ENCODE measurements at places on chromosomes 3 and 15.

- DNase-seq = no peak
Observed at GRCh38 chr15:88990185-88990679, 77.1 kb upstream of the MFGE8 start.

DNA sequence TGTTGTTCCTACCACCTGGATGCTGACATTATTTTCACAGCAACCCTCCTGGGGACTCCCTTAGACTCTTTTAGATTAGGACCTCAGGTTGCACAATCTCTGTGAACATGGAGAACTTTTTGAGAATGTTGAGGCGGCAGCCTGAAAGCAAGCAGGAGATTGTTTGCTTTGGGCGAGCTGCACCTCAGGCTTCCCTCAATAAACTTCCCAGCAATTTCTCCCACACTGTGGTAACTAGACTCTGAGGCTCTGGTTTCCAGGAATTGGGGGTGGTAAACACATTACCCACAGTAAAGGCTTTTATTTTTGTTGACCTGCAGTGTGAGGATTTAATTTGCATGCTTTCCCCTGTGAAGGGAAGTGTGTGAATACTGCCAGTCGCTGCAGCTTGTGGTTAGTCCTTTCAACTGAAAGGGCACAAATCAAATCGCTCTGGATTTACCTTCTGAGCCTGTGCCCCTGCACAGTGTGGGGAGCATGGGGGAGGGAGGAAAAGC lies 35.2 kb upstream of the SIAH2 start:
- no peak for DNase-seq

DNA sequence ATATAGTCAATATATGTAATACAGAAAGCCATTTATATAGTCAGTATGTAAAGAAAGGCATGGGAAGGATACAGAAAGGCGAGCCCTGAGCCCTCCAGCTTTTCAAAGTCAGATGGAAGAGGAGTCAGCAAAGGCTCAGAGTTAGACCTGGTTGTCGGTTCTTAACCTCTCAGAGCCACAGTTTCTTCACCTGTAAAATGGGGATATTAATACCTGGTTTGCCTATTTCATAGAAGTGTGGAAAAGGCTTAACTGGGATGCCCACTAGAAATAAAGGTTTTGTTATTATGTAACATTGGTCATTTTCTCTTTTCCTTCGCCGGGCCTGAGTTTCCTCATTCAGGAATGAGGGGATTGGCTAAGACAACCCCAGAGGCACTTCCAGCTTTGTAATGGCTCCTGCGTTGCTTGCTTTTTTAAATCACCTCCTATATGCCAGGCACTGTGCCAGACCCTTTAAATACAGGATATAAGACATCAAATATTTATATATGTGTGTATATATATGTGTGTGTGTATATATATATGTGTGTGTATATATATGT lies 2.4 kb downstream of the CRELD1 start:
- DNase-seq = no peak

DNA sequence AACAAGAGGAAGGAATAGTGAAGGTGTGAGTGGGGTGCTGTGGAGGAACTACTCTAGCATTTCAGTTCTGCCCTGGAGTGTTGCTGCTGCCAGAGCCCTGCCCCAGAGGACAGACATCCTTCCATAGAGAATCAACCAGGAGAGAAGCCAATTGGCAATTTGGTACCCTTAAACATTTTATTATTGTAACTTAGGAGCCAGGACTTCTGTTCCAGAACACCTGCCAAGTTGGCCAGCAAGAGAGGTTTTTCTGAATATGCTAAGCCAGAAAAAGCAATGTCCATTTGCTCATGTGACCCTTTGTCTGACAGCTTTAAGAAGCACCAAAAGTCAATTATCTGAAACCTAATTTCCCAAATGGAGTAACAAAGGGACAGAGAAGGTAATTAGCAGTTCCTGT lies 264.9 kb downstream of the MEX3B start:
- DNase-seq = no peak

- DNase-seq = no peak
Observed at GRCh38 chr3:182848906-182849305, 55.6 kb downstream of the ATP11B start.

DNA sequence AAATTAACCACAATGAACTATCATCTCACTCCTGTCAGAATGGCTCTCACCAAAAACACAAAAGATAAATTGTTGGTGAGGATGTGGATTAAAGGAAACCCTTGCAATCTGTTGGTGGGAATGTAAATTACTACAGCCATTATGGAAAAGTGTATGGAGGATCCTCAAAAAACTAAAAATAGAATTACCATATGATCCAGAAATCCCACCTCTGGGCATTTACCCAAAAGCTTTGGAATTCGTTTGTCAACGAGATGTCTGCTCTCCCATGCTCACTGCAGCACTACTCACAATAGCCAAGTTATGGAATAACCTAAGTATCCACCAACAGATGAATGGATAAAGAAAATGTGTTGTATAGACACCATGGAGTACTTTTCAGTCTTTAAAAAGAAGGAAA lies 21.6 kb downstream of the FSIP1 start:
- DNase-seq = no peak

DNA sequence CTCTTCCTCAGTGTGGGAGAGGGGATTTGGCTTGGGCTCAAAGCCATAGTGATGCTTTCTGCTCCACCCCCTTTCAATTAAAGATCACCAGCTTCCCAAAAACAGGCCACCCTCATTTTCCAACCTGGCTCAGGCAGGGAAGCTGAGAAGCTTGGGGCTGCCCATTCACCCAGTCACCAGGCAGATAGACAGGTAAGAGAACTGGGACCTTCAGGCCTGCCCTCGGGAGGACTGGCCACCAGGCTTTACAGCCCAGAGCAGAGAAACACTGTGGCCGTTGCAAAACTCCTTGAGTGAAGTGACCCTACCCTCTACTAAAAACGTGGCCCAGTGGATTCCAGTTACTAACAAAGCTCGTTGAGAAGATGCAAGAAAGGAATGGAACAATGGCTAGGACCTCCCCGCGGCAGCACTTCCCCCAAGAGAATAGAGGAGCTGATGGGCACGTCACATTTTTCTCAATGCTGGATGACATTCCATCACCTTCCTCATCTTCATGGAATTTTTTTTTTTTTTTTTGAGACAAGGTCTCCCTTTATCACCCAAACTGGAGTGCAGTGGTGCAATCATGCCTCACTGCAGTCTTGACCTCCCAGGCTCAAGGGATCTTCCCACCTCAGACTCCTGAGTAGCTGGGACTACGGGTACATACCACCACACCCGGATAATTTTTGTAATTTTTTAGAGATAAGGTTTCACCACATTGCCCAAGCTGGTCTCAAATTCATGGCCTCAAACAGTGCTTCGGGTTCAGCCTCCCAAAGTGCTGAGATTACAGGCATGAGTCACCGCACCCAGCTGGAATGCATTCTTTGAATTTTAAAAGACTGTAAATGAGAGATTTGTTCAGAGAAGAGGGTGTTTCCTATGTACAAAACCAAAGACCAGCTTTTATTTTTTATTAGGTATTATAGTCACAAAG lies 37.9 kb downstream of the LIPC start:
- DNase-seq = no peak

GRCh38 chr3:152839511-152839910 lies 4.6 kb downstream of the P2RY1 start:
- no peak for DNase-seq

- DNase-seq = no peak
Observed at GRCh38 chr3:33729993-33730392, 11.9 kb upstream of the CLASP2 start.

GRCh38 chr15:57496946-57497869 lies 94.5 kb upstream of the MYZAP start:
- DNase-seq = no peak

GRCh38 chr3:187567021-187567420 lies 103.2 kb downstream of the SST start:
- DNase-seq = no peak

GRCh38 chr15:43735416-43735815 lies 10.8 kb upstream of the PDIA3 start:
- DNase-seq = no peak

GRCh38 chr15:41899854-41900442 lies 6.1 kb upstream of the SPTBN5 start:
- DNase-seq = no peak

GRCh38 chr15:100236981-100237720 lies 104.6 kb downstream of the ADAMTS17 start:
- no peak for DNase-seq

DNA sequence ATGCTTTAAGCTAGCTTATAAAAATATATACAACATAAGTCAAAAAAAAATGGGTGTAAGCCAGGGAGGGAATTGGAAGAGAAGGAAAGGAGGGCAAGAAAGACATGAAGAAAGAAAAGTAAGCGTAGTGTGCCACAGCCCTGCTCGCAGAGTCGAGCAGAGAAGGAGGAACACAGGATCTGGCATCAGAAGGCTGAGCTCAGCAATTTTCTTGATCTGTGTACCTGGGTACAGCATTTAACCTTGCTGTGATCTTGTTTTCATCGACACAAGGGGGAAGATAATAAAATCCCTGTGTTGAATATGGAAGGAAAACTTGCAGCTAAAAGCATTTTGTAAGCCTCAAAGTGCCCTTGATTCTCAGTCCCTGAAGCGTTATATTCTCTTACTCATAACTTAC lies 23.7 kb upstream of the C2CD4B start:
- no peak for DNase-seq

GRCh38 chr3:69370156-69370883 lies 15.6 kb downstream of the FRMD4B start:
- DNase-seq = peak; percentile 41

DNA sequence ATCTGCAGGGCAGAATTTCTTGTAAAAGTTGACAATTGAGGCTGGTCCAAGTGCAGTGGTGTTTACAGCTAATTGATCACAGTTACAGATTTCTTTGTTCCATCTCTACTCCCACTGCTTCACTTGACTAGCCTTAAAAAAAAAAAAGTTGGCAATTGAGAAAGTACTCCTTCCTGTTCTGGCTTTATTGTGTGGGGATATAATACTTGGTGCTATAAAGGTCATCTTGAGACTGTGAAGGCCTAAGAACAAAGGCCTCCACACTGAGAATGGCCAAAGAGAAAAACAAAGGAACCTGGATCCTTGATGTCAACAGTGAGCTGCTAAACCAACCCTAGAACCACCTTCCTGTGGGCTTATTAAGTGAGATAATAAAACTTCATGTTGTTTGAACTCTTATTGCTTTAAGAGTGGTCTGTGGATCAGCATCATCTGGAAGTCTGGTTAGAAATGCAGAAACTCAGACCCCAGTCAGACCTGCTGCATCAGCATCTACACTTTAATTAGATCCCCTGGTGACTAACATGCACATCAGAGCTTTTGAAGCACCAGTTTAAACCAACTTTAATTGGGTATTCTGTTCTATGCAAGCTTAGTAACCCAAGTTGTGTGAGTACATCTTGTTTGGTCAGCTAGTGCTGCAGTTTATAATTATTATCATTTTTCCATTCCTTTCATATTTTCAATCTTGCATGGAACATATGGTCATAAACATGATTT lies 55.2 kb downstream of the TMOD3 start:
- no peak for DNase-seq

GRCh38 chr15:62994975-62995681 lies 47.4 kb upstream of the TPM1 start:
- DNase-seq = no peak

Measured in stimulated activated CD8-positive, alpha-beta memory T cell treated with anti-CD3 and anti-CD28 coated beads, Interleukin-4, amount 100 ng/mL, for 48 hours (primary cell).